NCI-H2227 treated with DMSO at 0.1 percent for 48 hours (cell line): ENCODE measurements at places on chromosomes 13 and 19.

DNA sequence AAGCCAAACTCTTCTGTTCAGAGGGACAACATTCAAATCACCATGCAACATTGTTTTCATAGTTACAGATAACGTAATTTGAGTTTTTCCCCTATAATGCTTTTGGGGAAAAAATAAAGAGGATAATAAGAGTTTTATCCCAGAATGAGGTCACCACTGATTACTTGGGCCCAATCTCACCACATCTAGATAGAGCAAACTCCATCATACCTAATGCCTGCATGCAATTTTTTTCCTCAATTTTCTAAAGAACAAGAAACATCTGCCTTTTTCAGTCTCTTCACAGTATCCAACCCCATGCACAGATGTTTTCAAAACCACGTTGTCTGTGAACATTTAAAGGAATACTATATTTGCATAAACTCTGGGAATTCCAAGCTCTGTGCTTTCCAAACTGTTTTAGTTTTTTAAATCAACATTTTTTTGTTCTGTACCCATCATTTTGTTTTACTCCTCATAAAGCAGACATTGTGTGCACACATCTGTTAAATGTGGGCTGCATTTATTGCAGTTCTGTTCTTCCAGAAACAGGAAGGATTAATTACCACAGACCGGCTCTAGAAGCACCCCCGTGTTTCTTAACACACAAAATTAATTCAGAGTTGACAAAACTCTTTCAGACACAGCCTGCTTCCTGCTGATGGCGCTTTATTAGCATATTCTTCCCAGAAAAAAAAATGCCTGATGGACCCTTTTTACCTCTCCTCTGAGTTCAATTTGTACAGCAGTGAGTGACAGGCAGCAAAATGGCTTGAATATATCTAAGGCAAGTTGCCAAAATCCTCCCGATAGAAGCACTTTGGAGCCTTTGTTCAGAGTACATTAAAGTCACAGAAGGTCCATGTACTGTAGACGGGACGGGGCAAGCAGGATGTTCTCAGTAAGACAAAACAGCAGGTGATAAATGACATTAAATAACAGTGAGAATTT is 1171.9 kb downstream of the EFNB2 start:
- no peak for DNase-seq

DNA sequence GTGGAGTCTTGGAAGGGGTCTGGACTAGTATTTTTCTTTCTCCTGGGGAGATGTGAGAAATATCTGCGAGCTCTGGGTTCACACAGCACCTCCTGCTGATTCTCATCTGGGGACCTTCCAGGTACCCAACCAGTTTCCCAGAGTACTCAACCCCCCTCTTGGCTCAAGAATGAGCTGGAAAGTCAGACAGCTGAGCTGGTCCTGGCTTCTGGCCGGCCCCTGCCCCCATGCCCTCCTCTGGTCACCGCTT is 2.2 kb upstream of the PDE4A start:
- DNase-seq: no peak

- DNase-seq: peak; percentile 87
Measured at GRCh38 chr19:45954156-45954555, 19.5 kb downstream of the NOVA2 start.

GRCh38 chr13:31208559-31209122 is 8.9 kb downstream of the B3GLCT start:
- DNase-seq: no peak

- DNase-seq: no peak
Measured at GRCh38 chr13:42320375-42320787, 48.4 kb downstream of the AKAP11 start.
